ENCODE measurements at places on chromosomes 7 and 10.

DNA sequence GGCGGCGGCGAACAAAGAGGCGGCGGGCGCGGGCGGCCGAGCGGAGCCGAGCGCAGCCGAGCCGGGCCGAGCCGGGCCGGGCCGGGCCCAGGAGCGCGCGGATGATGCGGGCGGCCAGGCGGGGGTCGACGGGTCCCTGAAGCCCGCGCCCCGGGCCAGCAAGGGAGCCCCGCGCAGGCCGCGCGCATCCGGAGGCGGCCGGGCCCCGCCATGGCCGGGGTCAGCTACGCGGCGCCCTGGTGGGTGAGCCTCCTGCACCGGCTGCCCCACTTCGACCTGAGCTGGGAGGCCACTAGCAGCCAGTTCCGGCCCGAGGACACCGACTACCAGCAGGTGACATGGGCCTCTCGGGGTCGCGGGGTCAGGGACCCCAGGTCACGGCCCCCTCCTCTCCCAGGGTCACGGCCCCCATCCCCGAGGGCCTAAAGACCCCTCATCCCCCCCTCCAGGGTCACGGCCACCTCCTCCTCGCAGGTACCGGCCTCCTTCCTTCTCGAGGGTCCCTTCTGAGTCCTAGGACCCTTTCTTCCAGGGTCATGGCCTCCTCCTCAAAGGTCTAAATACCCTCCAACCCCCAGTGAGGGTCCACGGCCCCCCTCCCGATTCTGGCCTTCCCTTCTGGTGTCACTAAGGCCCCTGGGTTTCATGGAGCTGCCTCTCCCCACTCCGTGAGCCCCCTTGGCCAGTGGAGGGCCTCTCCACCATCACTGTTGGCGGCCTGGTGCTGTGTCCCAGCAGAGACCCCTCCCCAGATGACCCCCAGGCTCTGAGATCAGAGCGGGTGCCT is at the start of gene TTYH3:
Gene TTYH3, plus strand, starts transcription at position 41 of the 787 bp plus-strand sequence. Its CDS starts 170 bp downstream, at position 211.
- no peak for DNase-seq

DNA sequence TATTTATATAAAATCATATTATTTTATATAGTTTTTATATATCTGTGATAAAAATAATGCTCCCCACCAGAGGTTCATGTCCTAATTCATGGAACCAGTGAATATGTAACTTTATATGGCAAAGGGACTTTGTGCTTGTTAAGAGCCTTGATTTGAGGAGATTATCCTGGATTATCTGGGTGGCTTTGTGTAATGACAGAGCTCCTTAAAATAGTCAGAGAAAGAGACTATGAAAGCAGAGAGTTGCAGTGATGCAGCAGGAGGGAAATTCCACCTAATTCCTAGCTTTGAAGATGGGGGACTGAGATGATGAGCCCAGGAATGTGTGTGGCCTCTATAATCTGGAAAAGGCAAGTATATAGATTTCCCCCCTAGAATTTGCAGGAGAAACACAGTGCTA is 1034.2 kb upstream of the C7orf33 start:
- DNase-seq, result no peak

DNA sequence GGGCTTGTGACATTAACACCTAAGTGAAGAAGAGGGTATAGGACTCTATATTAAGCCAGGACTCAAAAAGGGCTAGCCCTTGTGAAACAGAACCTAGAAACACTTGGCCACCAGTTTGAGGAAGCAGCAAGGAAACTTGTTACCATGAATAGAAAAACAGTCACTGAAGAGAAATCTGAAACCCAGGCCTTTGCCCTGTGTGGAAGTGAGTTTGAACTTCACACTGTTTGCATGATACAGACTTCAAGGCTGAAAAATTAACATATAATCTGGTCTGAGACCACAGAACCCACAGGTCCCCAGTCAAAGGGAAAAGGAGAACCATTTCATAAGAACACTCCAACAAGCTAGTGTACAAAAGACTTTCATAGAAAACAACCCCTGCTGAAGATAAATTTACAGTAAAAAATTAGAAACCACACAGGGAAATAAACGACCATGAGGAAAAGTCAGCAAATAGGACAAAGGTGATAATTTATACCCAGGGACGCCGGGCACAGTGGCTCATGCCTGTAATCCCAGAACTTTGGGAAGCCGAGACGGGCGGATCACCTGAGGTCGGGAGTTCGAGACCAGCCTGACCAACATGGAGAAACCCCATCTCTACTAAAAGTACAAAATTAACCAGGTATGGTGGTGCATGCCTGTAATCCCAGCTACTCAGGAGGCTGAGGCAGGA is 76.1 kb downstream of the SKIDA1 start:
- DNase-seq, result no peak

DNA sequence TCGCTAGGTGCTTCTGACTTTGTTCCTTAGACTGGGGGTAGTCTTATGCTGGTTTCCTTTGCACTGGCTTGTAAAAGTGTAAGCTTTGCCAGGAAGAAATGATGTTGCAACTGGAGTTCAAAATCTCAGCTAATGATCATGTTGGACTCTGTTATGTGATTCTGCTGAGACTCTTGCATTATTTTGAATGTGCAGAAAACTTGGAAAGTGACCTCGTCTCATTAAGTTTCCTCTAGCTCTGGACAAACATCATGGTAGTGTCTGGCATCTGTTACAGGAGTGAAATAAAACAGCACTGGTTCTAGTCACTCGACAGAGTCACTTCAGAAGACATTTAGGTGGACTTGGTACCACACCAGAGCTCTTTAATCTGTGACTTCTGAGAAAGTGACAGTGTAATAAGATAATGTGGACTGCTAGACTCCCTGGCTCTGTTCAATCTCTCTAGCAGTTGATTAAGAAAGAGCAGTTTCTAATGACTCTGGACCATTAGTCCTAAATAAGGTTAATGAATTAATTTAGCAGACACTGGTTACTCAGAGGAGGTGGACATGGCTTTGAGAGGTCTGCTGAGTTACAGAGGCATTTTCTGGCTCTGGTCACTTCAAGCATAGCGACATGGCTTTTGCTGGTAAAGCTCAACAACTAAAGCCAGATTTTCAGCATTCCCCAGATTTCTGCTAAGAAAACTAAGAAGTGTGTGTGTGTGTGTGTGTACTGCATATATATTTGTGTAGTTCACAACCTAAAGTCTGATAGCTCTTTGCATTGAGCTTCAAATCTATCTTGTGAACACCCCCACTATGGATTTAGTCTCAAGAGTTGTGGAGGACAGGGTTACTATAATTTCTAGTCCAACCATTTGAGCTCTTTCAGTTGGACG is 2.0 kb downstream of the NRP1 start:
- DNase-seq, result no peak

DNA sequence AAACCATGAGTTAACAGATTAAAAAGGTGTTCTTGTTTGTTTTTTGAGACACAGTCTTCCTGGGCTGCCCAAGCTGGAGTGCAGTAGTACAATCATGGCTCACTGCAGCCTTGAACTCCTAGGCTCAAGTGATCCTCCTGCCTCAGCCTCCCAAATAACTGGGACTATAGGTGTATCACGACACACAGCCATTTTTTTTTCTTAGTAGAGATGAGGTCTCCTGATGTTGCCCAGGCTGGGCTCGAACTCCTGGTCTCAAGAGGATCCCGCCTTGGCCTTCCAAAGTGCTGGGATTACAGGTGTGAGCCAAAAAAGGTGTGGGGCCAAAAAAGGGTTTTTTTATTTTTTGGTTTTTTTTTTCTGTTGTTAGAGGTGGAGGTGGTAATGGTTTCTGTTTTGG is 29.3 kb downstream of the KMT2C start:
- no peak for DNase-seq

DNA sequence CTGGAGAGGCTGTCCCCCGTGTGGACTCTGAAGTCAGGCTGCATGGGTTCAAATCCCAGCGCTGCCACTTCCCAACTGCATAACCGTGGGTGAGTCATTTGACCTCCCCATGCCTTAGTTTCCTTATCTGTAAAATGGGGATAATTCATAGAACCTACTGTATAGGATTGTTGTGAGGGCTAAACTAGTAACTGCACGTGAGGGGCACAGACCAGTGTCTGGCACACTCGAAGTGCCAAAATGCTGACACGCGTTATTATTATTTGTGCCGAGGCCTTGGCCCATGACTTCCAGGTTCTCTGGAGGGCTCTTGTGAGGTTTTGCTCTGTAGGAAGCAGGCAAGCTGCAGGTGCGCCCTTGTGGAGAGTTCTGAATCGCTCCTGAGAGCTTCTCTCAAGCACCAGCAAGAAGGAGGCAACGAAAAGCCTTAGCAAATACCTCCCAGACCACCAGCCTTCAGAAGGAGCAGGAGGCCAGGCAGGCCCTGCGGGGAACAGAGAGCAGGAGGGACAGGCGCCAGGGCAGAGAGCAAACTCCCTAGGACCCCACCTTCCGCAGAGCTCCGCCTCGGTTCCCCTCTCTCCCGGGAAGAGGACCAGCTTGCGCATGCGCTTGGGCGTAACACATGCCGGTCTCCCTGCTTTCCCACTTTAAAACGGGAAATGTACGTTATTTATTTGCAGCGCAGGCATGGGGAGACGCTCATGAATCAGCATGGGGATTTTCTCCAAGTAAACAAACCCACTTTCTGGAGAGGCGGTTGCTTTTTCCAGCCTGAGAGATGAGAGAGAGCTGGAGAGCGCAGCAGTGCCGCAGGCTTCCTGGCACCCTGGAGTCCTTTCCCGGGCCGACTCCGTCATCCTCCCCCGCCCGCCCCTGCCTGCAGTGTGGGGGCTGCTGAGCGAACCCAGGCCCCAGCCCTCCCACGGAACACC is 39.6 kb downstream of the SORCS3 start:
- DNase-seq, result no peak

- DNase-seq, result no peak
These were observed 758.6 kb downstream of the AUTS2 start for GRCh38 chr7:70356787-70357328.

- DNase-seq, result no peak
These were observed 112.1 kb downstream of the ACTR3B start for GRCh38 chr7:152871678-152872060.

GRCh38 chr7:44727158-44727936 is 21.3 kb upstream of the ZMIZ2 start:
- no peak for DNase-seq

DNA sequence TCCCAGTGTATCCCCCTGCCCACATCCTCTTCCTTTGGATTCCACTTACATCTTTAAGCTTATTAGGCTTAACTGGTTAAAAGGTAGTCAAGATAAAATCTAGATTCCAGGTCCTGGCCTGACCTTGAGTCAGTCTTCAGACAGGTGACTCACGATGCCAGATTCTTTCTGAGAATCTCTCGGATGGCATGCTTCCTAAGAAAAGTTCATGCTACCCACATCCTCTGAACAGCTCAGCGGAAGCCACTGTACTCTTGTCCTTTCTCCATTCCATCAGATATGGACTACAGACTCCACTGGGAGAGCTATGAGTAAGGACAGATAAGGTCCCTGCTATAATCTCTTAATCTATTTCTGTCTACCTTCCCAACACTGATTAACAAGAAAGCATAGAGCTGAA is 43.4 kb downstream of the DNMBP start:
- DNase-seq, result no peak

GRCh38 chr7:140679186-140679585 is 6.4 kb downstream of the ADCK2 start:
- no peak for DNase-seq

DNA sequence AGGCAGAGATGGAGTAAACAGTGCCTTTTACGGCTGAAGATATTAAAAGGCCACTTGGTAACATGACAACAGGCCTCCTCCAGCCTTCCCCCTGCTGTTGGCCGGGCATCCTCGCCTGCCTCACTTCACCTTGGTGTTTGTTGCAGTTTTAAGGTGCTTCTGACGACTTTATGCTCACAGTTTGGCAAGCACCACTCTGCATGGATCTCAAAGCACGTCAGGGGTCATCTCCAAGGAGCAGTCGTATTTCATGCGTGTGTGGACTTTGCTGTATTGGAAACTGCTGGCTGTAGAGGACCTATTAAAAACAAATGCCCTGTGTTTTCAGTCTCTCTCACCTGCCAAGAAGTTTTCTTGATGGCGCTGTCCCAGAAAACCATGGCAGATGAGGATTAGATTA is 483.1 kb downstream of the RPS24 start:
- no peak for DNase-seq

GRCh38 chr10:11698691-11699549 is 43.3 kb upstream of the ECHDC3 start:
- DNase-seq, result no peak

GRCh38 chr10:124042656-124043309 is 50.6 kb downstream of the CHST15 start:
- DNase-seq, result no peak

DNA sequence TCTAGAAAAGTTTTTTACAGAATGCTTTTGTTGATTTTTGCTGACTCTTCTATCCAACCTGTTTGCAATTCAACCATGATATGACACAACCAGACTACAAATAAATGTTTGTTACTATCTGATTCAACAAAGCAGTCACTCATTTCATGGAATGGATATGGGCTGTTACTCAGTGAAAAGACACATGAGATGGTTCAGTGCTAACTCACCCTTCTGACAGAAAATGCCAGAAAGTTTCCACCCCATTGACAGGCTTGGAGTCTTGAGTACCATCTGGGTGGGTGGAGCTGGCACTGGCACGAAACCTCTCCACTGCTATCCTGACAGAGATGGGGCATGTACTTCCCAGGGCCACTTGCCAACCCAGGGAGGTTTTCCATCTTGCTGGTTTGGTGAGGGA is 39.5 kb downstream of the RBM28 start:
- DNase-seq, result no peak

Measured in stimulated activated CD4-positive, alpha-beta T cell treated with anti-CD3 and anti-CD28 coated beads, Interleukin-4, amount 100 ng/mL, for 48 hours (primary cell).